ENCODE measurements at places on chromosomes 3 and 15. TPM values are rescaled to one million over a fixed set of nuclear protein-coding genes. Genes with fewer than 3 reads are reported as not detected.

GRCh38 chr15:56582785-56583184 is 117.8 kb upstream of the MNS1 start:
- DNase-seq: no peak

- no peak for DNase-seq
Measured at GRCh38 chr3:186109897-186110803, 1.3 kb upstream of the ETV5 start.

DNA sequence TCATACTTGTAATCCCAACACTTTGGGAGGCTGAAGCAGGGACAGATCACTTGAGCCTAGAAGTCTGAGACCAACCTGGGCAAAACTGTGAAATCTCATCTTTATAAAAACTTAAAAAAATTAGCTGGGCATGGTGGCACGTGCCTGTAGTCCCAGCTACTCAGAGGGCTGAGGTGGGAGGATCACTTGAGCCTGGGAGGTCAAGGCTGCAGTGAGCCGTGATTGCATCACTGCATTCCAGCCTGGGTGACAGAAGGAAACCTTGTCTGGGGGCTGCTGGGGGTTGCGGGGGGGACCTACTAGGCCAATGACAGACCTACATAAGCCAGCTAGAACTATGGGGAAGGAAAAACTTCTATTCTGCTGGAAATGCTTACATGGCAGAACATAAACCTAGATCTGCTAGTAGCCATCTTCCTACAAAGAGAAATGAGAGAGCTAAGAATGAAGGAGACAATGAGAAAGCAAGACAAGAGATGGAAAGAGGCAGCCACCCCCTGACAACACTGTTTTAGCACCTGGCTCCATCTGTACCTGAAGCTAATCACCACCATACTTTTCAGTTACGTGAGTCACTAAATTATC is 23.9 kb downstream of the FOXP1 start:
- no peak for DNase-seq

- DNase-seq: no peak
Measured at GRCh38 chr3:145911016-145911415, 250.0 kb downstream of the PLOD2 start.

DNA sequence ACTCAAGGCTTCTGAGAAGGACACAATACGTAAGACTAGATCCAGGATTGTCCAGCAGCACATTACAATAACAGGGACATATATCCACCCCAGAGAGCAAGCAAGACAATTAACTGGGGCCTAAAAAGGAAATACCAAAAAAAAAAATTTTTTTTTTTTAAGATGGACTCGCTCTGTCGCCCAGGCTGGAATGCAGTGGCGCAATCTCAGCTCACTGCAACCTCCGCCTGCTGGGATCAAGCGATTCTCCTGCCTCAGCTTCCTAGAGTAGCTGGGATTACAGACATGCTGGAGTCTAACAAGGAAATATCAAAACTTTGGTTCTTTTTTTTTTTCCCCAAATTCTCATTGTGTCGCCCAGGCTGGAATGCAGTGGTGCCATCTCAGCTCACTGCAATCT is 28.8 kb upstream of the IMPDH2 start:
- DNase-seq: no peak

GRCh38 chr3:129673012-129673411 is 66.5 kb upstream of the PLXND1 start:
- no peak for DNase-seq

GRCh38 chr15:72227192-72227586 is 3.8 kb downstream of the PKM start:
- DNase-seq: no peak

DNA sequence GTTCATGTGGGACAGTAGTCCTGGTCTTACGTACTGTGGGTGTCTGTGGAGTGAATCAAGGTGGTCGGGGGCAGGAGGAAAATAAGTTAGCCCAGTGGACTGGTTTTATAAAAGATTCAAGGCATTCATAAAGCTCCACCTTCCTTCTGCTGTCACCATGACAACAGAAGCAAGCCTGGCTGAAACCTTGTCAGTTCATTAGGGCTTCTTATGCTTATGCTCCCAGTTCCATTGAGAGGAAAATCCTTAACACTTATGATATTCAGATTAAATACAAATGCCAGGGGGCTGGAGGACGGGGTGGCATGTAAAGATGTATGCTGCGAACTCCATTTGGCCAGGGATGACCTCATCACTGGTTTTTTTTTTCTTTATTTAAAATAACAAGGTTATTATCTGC is 283.1 kb upstream of the ATP10A start:
- DNase-seq: no peak

GRCh38 chr3:124352149-124352539 is 360.2 kb upstream of the ROPN1 start:
- no peak for DNase-seq

- DNase-seq: no peak
Measured at GRCh38 chr3:131494706-131495105, 8.1 kb downstream of the MRPL3 start.

DNA sequence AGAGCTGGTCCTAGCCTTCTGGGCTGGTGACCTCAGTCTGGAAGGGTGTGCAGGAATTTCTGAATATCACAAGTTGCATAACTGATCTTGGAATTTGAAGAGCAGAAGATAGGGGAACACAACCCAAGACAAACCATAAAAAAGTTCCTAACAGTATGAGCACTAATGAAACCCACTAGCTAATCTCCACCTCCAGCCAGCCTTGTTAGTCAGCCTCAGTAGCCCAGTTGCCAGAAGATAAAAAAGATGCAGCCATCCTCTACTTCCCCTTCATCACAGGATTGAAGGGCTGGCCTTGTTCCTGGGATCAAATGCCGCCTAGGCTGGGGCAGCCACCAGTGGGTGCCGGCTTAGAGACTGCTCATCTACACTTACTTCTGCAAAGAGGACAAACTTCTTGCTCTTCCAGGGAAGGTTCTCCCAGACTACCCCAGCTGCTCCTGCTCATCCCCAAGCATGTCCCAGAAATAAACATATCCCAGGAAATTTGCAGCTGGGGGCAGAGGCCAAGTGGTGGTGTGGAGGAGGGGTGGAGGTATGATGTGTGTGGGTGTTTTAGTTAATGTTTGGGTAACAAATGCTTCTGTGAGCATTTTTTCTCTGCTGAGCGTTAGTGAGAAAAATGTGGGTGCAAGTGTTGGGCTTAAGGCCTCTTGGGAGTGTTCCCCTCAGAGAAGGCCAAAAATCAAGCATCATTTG is 9.2 kb upstream of the ITGA11 start:
- DNase-seq: no peak

DNA sequence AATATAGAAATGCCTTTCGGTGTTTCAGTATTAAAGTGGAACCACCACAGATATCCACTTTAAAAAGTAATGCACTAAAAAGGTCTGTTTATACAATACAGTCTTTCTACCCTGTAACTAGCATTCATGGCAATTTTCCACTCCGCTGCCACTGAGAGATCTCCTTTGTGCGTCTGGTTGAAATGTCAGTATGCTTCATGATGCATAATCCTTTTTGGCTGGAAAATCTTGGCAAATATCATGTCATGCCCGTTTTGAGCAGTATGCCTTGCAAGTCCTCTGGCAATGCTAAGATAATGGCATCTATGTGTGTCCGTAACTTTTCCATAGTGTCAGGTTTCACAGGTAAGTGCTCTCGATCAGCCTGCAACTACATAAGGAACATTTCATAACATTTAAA is 30.8 kb upstream of the ARF4 start:
- no peak for DNase-seq

GRCh38 chr3:132414841-132415240 is 2.5 kb upstream of the DNAJC13 start:
- DNase-seq: no peak

DNA sequence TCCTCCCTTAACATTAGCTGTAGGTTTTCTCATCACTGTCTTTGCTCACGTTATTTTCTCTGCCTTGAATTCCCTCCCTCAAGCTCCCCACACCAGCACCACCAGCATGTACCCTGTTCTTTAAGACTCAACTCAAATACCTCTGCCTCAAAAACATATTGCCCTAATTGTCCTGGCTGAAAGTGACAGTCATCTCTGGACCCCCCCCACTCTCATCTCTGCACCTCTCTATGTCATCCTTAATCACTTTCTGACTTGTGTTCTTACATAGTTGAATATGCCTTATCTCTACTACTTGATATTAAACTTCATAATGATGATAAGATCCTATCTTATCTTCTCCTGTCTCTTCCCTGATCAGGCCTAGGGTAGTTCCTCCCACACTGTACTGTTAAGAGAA is 345.2 kb upstream of the TPRG1 start:
- DNase-seq: no peak

DNA sequence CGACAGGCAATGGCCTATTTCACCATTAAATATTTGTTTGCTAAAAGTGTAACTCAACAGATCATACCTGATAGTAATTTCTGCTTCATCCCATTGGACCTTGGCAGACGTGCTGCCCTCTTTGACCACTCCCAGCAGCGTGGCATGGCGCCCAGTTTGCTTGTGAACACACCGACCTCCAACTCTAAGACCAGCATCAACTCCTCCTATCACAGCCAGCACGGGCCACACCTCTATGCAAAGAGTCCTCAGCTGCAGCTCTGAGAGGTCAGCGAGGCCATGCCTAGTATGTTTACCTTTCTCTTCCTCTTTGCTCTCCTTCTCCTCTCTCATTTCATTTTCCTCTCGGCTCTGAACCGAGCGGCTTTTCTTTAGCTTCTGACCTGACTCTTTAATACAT is 80.6 kb downstream of the FBXL22 start:
- peak; percentile 65 for DNase-seq

GRCh38 chr3:127404221-127405009 is 116.6 kb upstream of the PRR20G start:
- no peak for DNase-seq

SERPINI1 gene
- 5.6 TPM for total RNA-seq

BTLA gene
- not detected for total RNA-seq

GMNC gene
- total RNA-seq: 2.9 TPM

NR1I2 gene
- total RNA-seq: 0.11 TPM

ONECUT1 gene
- total RNA-seq: not detected
